ENCODE measurements at places on chromosomes 16 and 17.
A peak's percentile ranks its signal among the peaks of the same experiment; 100 is the strongest.

DNA sequence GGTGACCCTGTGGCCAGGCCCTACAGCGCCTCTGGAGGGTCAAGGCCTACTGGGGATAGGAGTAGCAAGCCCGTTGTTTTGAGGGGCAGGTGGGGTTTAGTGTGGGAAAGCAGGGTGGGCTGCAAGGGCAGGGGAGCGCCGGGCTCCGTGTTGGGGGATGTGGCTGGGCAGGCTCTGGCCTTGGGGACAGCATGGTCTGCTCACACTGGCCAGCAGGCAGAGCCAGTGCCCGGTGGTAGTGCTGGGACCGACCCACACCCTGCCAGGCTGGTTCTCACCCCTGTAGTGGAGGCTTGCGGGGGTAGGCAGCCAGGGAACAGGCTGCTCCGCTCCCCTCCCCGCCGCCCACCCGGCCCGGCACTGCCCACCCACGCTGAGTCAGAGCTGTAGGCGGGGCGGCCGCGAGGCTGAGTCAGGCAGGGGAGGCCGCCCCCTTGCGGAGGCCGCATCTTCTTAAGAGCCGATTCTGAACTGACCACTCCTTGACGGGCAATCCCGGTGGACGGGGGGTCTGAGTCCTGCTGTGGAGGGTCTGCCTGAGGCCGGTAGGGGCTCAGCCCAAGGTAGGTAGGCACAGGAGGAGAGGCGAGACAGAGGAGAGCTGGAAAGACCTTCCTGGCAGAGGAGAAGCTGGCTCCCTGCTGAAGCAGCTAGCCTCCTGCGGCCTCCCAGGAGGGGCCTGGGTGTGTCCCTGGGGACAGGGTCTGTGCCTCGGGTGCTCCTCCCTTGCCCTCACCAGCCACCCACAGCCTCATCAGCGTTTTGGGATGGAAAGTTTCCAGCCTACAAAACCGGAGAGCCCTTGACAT, 62.4 kb downstream of the BAIAP2 start:
- no peak for DNase-seq

DNA sequence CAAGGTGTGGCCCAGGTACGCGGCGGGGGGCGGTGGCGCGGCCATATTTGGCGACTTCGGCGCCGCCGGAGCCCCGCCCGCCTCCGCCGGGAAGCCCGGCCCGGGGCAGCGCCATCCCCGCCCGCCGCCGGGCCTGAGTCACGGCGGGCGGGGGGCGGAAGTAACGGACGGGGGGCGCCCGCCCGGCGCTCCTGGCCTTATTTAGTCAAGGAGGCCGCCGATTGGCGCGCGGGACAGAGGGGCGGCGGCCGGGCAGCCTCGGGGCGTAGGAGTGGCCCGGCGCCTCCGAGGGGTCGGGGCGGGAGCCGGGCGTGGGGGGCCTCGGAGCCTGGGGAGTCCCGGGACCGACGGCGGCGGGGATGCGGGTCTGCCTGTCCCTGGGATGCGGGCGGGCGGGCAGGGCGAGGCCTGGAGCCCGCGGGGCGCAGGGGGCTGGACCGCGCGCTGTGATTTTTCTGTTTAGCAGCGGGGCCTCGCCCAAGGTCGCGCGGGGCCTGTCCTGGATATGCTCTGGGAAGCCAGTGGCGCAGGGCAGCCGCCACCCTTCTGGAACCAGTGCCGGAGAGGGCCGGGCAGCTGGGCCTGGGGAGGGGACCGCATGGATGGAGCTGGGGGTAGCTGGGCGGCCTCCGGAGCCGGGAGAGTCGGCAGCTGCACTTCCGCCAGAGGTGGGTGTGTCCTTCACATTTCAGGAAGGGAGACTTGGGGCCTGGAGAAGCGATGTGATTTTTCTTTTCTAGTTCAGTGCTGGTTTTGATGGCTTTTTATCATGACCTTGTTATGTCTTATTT, 2.3 kb upstream of the ACTG1 start:
- DNase-seq: no peak

GRCh38 chr17:7435676-7436555, 681 bp downstream of the TMEM102 start:
- peak; percentile 21 for DNase-seq

- peak; percentile 24 for DNase-seq
Observed at GRCh38 chr17:42980766-42981397, 517 bp downstream of the RUNDC1 start.

DNA sequence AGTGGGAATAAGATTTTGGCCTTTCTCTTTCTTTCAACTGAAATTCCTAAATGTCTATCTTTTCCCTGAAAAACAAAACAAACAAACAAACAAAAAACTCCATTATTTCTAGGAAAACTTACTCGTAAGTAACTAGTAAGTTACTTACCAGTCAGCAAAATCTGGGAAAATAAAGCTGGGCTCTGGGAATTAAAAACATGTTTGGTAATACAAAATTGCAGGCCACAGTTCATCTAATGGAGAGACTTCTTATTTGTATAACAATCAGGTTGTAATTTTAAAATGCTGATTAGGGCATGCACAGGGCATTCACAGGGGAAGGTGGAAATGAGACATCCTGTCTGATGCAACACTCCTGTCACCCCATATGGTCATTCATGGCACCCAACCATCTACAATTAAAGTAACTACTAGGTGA, 3.8 kb upstream of the WIPI1 start:
- no peak for DNase-seq

- DNase-seq: no peak
Observed at GRCh38 chr17:74326506-74326905, 480 bp downstream of the KIF19 start.

DNA sequence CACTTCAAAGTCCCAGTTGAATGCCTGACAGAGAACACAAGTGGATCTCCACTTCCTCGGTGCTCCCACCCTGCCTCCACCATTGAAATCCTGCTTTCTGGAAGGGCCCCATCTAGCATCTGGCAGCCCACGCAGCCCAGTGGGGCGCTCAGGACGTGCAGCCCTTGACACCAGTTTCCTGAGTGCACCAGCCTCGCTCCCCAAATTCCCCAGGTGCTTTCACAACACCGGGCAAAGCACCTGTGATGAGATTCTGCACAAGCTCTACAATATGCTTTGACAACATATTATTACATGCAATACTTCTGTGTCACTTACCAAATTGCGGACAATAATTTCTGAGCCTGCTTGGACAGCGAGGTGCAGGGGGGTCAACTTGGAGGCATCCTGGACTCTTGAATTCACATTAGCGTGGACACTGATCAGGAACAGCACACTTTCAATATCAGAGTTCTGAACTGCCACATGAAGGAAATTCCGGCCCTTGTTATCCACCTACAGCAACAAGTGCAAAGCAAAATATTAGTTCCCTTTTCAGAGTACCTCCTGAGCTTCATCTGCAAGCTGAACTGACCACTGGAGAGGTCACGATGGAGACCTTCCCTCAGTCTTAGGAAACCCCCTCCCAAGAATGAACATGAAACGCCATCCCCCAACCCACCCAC, 33.9 kb downstream of the CYB5D2 start:
- no peak for DNase-seq

DNA sequence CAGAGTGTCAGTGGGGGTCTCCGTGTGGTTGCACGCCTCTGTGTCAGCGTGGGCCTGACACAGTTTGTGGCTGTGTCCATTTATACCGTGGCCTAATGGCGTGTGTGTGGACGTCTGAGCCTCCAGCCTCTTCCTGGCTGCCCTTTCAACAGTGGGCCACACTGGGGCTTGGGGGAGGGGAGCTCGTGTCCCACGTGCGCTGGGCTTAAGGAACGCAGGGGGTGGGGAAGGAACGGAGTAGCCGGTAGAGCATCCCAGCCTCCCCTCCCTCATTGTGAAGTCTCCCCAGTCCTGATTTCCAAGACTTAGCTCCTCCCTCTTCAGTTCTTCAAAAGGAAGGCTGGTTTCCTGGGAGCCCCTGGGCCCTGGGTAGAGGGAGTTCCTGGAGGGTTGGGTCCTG, 9.5 kb upstream of the HES7 start:
- DNase-seq: no peak

DNA sequence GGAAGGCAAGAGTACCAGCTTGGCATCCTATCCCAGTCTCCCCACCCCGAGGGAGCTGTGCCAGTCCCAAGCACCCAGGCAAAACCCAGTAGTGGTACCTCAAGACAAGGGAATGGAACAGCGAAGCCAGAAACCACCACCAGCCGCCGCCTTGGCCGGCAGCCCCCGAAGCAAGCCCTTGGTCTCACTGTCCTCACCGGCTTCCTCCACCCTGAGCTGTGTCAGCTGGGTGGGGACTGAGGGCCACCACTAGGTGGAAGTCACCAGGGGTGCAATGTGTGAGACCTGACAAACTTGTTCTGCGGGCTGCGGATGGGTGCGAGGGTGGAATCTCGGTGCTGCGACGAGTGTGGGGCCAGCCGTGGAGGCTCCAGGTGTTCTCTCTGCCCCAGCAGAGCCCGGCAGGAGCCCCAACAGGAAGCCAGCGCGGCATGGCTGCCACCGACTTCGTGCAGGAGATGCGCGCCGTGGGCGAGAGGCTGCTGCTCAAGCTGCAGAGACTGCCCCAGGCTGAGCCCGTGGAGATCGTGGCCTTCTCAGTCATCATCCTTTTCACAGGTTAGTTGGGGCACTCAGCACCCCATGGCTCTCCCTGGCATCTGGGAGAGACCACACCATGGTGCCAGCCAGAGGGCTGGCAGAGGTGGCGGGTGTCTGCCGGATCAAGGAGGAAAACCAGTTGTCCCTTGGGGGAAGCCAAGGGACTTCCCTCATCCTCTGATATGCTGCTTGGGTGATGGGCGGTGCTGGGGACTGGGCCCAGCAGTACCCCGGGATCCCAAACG, 6.7 kb downstream of the SMIM5 start:
- no peak for DNase-seq

- DNase-seq: no peak
Observed at GRCh38 chr16:15564604-15565339, 78.2 kb downstream of the MARF1 start.

DNA sequence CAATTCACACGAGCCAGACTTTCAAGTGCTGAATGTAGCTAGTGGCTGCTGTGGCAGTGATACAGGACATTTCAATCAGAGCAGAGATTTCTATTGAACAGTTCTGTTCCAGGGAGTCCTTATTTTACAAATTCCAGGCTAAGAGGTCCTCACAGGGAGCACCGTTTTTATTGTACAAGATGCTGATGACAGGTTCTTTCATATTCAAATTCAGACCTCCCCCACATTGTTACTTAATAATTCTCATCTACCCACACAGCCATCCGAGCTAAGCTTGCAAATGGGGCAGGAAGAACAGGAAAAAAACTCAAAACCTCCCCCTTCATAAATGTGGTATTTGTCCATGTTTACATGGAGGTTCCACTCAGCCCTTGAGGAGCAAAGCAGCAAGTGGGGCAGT, 9.8 kb downstream of the GABARAPL2 start:
- no peak for DNase-seq

DNA sequence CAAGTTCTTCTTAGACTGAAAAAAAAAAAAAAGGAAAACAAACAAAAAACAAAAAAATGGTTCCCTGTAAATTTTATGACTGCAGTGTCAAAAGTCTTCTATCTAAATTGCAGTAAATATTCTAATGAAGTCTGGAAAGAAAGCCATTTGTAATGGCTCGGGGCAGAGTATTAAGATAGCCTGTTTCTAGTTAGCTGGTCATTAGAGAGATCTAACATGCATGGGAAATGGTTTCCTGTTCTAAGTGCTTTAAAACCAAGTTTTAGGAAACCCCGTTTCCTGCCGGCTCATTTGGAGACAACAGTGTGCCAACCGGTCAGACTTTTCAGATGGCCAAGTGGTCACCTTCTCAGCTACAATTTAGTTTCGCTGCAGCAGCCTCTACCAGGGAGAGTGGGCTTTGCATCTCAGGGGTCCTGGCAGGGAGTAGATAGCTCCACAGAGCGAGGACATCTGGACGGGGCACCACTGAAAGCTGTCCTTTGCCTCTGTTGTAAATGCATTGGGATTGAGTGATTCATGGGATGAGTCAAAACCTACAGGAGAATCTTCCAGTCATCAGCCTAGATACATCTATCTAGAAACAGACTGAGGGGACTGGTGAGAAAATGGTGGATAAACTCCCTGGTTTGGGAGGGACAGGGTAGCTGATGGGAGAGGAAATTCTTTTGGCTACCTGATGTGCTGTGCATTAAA, 473.2 kb upstream of the SALL1 start:
- no peak for DNase-seq

GRCh38 chr16:86498671-86499439, 11.5 kb upstream of the FOXF1 start:
- no peak for DNase-seq

- no peak for DNase-seq
Observed at GRCh38 chr16:86517652-86518258, 7.4 kb downstream of the FOXF1 start.

DNA sequence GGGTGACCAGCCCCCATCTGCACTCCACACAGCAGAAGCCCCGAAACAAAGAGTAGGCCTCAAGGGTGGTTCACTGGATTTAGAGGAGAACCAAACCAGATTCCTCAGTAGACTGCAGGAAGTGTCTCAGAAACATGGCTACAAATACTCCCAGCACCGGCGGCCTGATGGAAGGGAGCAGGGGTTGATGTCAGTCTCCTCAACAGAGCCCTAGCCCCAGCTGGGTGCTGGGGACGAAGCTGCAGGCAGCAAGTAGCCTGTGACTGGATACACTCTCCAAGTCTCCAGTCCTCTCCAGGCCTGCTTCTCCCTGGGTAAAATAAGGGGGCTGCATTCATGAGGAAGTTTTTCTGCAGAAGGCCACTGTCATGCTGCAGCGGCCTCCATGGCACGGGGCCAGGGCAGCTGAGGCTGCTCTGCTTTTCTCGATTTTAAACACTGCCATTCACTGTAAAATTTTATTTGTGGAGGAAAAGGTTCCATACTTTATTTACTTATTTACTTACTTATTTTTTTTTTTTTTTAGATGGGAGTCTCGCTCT, 36.7 kb upstream of the SREBF1 start:
- no peak for DNase-seq

DNA sequence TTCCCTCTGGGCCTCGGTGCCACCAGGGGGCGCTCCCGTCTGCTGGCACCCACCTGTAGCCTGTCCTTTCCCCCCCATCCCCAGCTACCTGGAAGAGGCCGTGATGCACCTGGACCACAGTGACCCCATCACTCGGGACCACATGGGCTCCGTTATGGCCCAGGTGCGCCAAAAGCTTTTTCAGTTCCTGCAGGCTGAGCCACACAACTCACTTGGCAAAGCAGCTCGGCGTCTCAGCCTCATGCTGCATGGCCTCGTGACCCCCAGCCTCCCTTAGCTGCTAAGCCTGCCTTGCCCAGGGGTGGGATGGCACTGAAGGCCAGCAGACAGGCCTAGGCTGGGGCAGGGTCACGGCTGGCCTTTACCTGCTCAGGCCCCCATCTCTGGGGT, 818 bp upstream of the NRN1L start:
- peak; percentile 71 for DNase-seq

- DNase-seq: no peak
Observed at GRCh38 chr16:25009822-25010221, 5.3 kb downstream of the ARHGAP17 start.

All from stimulated activated CD8-positive, alpha-beta memory T cell treated with anti-CD3 and anti-CD28 coated beads, Interleukin-15, amount 100 ng/mL, for 24 hours (primary cell).